Vagina (tissue), 2 donors: ENCODE measurements at places on chromosomes 3 and 15. TPM values are rescaled to one million over a fixed set of nuclear protein-coding genes. Genes with fewer than 3 reads are reported as not detected.

GRCh38 chr15:29695489-29696167, 126.6 kb downstream of the TJP1 start:
- DNase-seq = no peak

- DNase-seq = no peak
Measured at GRCh38 chr3:87727783-87728182, 331.0 kb downstream of the CGGBP1 start.

DNA sequence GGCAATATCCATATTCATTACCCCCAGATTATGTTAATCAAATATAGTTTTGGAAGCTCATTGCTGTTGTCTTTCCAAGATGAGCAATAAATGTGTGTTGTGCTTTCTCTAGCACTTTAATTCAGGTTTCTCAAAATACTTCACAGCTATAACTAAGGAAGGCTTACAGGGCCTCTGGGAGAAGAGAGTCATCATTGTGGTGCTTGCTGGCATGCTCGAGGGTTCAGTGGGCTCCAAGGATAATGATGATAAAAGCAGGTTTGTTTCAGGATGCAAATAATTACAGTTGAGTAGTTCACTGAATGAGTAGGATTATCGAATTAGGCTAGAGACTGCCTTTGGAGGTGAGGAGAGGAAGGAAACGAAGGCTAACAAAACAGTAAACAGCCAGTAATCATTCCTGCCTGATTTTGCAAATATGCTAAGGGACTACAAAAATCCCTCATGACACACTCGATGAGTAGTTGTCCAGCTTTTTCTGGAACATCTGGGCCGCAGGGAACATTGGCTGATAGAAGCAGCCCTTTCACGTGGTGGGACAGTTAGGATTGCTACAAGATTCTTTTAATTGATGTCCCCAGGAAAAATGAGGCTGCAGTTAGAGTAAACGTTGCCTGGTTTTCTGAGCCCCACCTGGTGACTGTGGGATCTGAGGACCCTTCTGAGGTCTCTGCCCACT, 54.1 kb downstream of the SLC7A14 start:
- DNase-seq = no peak

GRCh38 chr15:52866698-52867097, 76.6 kb upstream of the ONECUT1 start:
- no peak for DNase-seq

GRCh38 chr3:5384557-5385236, 197.2 kb downstream of the EDEM1 start:
- DNase-seq = no peak

GRCh38 chr15:57284535-57284934, 91.8 kb upstream of the CGNL1 start:
- DNase-seq = no peak

- DNase-seq = no peak
Measured at GRCh38 chr3:124147429-124147828, 155.5 kb upstream of the ROPN1 start.

- no peak for DNase-seq
Measured at GRCh38 chr3:172131746-172132145, 92.4 kb downstream of the FNDC3B start.

The LARP6 gene
- 50.6 TPM for total RNA-seq

The CASR gene
- not detected for total RNA-seq
